ENCODE measurements at places on chromosomes 3 and 15. TPM values are rescaled to one million over a fixed set of nuclear protein-coding genes. Genes with fewer than 3 reads are reported as not detected.

ZNF80 gene
- total RNA-seq, result not detected

TNNC1 gene
- total RNA-seq, result 13.7 TPM

GRCh38 chr15:24966364-24967103 lies 11.7 kb downstream of the SNRPN start:
- H3K27me3 ChIP-seq, result no peaks in the 10 kb centered on the region
- H3K4me1 ChIP-seq, result no peaks in the 10 kb centered on the region
- H3K27ac ChIP-seq, result no peak overlapping the region
- no peak for DNase-seq
- peaks cover 20% of the 10 kb centered on the region for H3K36me3 ChIP-seq
- no peak overlapping the region for H3K4me3 ChIP-seq

DNA sequence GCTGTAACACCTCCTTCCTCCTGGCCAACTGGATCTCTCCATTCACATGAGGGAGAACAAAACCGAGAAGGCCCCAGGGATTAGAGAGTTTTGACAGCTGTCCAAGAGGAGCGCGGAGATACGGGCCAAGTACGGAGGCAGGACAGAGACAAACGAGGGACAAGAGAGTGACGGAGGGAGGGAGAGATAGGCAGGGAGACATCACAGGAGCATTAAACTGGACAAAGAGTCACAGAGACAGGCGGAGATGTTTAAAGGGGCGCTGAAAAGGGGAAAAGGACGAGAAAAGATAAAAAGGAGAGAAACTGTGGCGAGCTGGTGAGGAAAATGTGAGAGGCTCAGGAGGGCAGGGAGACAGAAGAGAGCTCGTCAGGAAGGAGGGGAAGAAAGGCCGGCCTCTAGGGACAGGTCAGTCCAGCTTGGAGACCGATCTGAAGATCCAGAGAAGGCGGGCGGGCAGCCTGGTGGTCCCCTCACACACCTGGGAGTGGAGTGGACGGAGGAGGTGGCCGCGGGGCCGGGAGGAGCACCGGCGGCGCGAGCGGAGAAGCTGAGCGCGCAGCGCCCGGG lies 40.5 kb upstream of the ROPN1 start:
- DNase-seq, result no peak
- peak overlapping the region; percentile 86 for H3K27ac ChIP-seq
- peak overlapping the region; percentile 87 for H3K4me3 ChIP-seq
- H3K4me1 ChIP-seq, result peaks cover 23% of the 10 kb centered on the region
- no peaks in the 10 kb centered on the region for H3K36me3 ChIP-seq

GRCh38 chr15:86654501-86654900 lies 574.8 kb downstream of the AGBL1 start:
- no peak overlapping the region for H3K4me3 ChIP-seq
- H3K27ac ChIP-seq, result no peak overlapping the region
- no peak for DNase-seq
- H3K4me1 ChIP-seq, result no peaks in the 10 kb centered on the region
- H3K27me3 ChIP-seq, result peaks cover 6% of the 10 kb centered on the region
- H3K36me3 ChIP-seq, result no peaks in the 10 kb centered on the region

DNA sequence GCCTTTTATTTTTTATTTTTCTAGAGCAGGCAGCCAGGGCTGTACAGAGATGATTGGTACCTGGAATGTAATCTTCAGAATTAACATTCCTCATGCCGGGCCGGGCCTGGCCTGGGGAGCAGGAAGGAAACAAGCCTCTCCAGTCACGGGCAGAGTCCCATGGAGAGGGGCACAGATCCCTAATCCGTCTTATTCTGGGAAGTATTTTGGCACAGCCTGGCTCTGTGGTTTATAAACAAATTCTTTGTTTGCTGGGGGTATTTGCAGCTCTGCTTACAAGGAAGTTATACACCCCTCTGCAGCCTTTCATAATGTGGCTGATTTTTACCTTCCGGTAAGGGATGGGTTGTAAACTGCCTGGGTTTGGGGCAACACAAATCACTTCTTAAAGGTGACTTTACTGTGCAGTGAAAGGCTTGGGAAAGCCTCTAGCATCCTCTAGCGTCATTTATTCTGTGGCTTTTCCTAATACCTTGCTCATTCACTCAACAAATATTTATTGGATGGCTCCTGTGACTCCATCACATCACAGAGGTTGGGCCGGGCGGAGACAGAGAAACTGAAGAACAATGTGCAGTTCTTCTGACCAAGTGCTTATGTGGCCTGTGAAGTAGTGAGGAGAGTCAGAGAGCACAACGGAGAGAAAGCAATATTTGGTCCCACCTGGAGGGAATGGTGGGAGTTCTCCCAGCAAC lies 2.7 kb downstream of the SLC6A20 start:
- no peak overlapping the region for H3K27ac ChIP-seq
- H3K4me3 ChIP-seq, result no peak overlapping the region
- H3K4me1 ChIP-seq, result peaks cover 3% of the 10 kb centered on the region

DNA sequence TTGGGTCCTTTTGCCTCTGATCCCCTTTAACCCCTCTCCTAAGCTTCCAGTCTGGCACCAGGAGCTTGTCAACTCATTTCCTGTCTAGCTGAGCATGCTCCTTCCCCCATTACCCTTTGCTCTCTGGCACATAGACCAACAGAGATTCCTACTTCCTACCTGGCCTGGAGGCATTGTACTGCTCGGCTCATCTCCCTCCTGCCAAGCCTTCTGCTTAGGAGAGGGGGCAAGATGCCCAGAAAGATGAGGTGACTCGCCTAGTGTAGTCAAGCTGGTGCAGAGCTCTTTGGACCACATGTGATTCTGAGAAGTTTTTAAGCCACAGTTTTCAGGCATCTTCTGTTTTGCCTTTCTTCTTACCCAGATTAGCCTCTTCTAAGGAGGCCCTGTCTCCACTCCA lies 95.4 kb downstream of the ZNF621 start:
- peaks cover 27% of the 10 kb centered on the region for H3K27me3 ChIP-seq
- no peak overlapping the region for H3K27ac ChIP-seq
- no peak overlapping the region for H3K4me3 ChIP-seq
- DNase-seq, result no peak
- H3K4me1 ChIP-seq, result peaks cover 9% of the 10 kb centered on the region
- no peaks in the 10 kb centered on the region for H3K36me3 ChIP-seq

DNA sequence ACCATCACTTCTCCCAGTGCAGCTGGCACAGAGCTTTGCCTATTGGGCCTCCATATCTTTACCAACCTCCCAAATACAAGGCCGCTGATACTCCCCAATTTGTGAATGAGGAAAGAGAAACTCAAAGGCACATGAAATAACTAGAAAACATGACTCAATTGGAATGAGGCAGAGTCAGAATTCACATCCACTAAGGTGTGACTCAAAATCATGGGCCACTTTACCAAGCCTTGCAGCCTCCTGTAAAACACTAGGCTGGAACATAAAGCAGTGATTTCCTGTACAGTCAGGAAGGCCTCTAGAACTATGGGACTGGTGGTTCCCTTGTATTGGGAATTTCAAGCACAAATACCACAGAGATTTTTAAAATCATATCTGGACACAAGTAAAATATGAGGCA lies 128.6 kb downstream of the DCLK3 start:
- H3K4me1 ChIP-seq, result no peaks in the 10 kb centered on the region
- peaks cover 2% of the 10 kb centered on the region for H3K36me3 ChIP-seq
- H3K27me3 ChIP-seq, result peaks cover 3% of the 10 kb centered on the region
- no peak overlapping the region for H3K27ac ChIP-seq
- DNase-seq, result no peak

DNA sequence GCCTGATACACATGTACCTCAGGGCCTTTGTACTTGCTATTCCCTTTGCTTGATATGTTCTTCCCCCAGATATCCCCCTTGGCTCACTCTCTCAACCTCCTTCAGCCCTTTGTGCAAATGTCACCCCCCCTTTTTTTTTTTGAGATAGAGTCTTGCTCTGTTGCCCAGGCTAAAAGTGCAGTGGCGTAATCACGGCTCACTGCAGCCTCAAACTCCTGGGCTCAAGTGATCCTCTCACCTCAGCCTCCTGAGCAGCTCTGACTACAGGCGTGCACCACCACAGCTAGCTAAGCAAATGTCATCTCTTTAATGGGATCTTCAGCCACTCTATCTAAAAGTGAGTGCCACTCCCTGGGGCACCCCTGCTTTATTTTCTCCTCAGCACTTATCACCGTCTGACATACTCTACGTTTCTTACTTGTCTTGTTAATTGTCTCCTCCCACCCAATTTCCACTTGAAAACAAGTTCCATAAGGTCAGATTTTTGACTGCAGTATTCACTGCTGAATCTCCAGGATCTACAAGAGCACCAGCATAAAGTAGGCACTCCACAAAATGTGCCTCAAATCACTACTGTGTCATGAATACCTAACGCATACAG lies 14.6 kb downstream of the IP6K2 start:
- H3K4me1 ChIP-seq, result peaks cover 30% of the 10 kb centered on the region
- no peaks in the 10 kb centered on the region for H3K27me3 ChIP-seq
- H3K36me3 ChIP-seq, result peaks cover 13% of the 10 kb centered on the region
- peak overlapping the region; percentile 19 for H3K27ac ChIP-seq
- no peak overlapping the region for H3K4me3 ChIP-seq
- DNase-seq, result no peak

CLDN11 gene
- 2.5 TPM for total RNA-seq

- H3K4me3 ChIP-seq, result no peak within 1 kb of the TSS
- H3K36me3 ChIP-seq, result no peaks in the 10 kb centered on the region
- H3K27me3 ChIP-seq, result no peaks in the 10 kb centered on the region
- DNase-seq, result no peak
- H3K27ac ChIP-seq, result no peak within 1 kb of the TSS
These were observed at the start of gene CPA3 for GRCh38 chr3:148865049-148865448. TSS of gene CPA3 (plus strand) at chr3:148865296. CDS start at chr3:148865308, 12 bp downstream.

OR5K2 gene
- total RNA-seq, result not detected

DNA sequence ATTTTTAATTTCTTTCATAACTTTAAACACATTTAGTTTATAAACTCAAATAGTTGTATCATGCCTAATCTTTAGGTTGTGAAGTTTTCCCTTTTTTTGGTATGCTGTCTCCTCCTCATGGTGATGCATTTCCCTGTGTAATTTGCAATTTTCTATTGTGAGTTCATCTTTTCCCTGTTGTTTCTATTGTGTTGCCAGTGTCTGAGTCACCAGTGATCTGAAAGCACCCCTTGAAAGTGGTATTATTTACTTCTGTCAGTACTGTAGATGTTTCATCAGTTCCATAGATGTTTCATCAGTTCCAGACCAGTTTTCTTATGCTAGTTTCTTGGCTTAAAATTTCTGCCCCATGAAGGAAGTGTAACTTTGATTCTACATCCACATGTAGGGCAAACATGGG lies 80.6 kb downstream of the OXSM start:
- peaks cover 8% of the 10 kb centered on the region for H3K27me3 ChIP-seq
- peaks cover 3% of the 10 kb centered on the region for H3K36me3 ChIP-seq
- no peaks in the 10 kb centered on the region for H3K4me1 ChIP-seq
- no peak overlapping the region for H3K27ac ChIP-seq

DNA sequence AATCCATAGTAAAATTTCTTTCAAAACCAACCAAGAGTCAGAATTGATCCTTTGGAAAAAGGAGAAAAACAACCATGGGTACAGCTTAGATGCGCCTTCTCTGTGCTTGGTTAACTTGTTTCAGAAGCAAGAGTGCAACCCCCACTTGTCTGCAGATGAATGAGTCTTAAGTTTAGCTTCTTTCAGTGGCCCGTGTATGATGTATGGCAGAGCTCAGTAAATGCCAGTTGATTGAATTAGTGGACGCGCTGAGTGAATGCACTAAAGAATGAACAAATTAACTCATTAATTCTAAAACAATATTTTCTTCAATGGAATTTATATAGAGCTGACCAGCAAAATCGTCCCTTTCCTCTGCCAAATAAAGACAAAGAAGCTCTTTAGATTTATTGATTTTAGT lies 67.0 kb upstream of the ARHGEF3 start:
- no peaks in the 10 kb centered on the region for H3K27me3 ChIP-seq
- H3K4me1 ChIP-seq, result peaks cover 9% of the 10 kb centered on the region
- H3K27ac ChIP-seq, result no peak overlapping the region
- H3K36me3 ChIP-seq, result no peaks in the 10 kb centered on the region

DNA sequence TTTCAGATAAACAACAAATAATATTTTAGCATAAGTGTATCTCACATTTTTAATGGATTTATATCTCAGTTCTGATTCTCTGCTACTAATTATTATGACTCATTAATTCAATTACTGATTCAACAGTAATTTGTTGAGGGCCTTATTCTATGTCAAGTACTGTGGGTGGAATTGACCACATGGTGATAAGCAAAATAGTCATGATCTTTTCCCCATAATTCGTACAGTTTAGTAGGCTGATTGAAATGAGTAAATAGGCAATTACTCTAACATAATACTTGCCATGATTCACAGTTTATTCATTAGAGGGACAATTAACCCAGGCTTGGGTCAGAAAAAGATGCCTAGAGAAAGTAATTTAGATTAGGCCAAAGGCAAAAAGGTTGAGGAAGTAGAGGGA lies 60.9 kb upstream of the SLC4A7 start:
- H3K4me1 ChIP-seq, result peaks cover 19% of the 10 kb centered on the region
- DNase-seq, result no peak

- no peak overlapping the region for H3K4me3 ChIP-seq
- peaks cover 11% of the 10 kb centered on the region for H3K36me3 ChIP-seq
- peaks cover 64% of the 10 kb centered on the region for H3K4me1 ChIP-seq
- H3K27ac ChIP-seq, result no peak overlapping the region
- DNase-seq, result no peak
These were observed 56.8 kb downstream of the PXYLP1 start for GRCh38 chr3:141288336-141288990.

DNA sequence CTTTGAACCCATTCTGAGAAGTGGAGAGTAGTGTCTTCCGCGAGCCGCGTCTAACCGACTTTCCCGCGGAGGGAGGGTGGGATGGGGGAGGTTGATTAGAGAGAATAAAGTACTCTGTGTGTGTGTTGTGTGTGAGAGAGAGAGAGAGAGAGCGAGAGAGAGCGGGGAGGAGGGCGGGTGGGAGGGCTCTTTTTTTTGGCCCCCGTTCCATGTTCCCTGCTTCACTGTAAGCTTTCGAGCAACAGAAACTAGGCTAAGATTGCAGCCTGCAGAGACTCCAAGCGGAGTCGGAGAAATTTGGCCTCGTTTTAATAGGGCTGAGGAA lies 1.6 kb upstream of the MEIS2 start:
- H3K27ac ChIP-seq, result peak overlapping the region; percentile 100
- H3K4me1 ChIP-seq, result peaks cover 26% of the 10 kb centered on the region
- H3K27me3 ChIP-seq, result peaks cover 36% of the 10 kb centered on the region

DNA sequence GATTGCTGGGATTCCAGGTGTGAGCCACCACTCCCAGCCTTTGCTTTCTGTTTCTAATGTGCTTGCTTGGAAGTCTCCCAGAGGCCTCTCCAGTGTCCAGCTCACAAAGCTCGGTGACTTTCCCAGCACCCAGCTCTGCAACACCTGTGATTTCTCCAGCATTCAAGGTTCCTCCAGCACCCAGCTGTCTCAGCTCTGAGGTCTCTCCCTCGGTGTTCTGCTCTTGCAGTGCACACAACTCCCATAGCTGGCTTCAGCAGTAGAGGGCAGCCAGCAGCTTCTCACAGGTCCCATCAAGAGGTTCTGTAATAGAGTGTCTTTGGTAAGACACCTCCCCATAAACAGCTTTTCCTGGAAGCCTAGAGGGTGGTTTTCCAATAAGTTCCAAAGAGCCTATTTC lies 75.1 kb downstream of the GRM7 start:
- DNase-seq, result no peak
- no peak overlapping the region for H3K27ac ChIP-seq
- no peaks in the 10 kb centered on the region for H3K36me3 ChIP-seq
- H3K4me1 ChIP-seq, result no peaks in the 10 kb centered on the region

- peaks cover 15% of the 10 kb centered on the region for H3K4me1 ChIP-seq
- no peaks in the 10 kb centered on the region for H3K27me3 ChIP-seq
- H3K36me3 ChIP-seq, result no peaks in the 10 kb centered on the region
- H3K27ac ChIP-seq, result peak overlapping the region; percentile 57
These were observed 86.2 kb upstream of the PIAS1 start for GRCh38 chr15:67967871-67968431.
